ENCODE measurements at places on chromosomes 1 and 21.

DNA sequence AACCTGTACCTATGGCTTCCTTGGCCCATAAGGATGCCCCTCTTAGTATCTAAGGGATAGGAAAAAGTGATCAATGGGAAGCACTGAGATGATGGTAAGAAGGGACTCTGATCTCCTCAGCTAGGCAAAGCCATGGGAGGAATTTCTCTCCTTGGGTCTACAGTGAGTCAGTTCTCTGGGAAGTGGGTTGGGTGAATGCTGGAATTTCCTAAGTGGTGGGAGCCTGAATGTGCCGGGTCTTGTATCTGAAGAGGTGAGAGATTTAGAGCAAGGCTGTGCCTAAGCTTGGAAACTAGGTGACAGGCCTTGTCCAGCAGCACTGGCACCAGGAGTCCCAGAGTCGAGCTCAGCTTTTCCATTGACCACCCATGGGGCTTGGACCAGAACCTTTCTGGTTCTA is 96.3 kb upstream of the SLC2A1 start:
- no peak for DNase-seq

DNA sequence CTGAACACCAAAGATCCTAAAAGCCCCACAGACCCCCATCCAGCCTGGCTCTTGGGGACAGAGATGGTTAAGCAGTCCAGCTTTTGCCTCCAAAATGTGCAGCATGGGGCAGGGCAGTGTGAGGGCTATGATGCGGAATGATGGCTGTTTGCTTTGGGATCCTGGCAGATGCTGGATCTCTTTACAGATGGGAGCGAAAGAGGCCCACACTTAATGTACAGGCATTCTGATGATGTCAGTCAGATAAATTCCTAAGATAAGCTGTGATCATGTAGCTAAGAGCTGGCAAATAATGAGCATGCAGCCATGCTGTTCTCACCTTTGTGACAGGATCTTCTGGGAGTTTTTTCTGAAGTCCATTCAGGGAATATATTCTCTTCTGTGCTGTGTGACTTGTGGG is 17.6 kb upstream of the KCNQ4 start:
- DNase-seq: no peak

- DNase-seq: no peak
These were observed 22.4 kb upstream of the LEPR start for GRCh38 chr1:65398083-65398482.

DNA sequence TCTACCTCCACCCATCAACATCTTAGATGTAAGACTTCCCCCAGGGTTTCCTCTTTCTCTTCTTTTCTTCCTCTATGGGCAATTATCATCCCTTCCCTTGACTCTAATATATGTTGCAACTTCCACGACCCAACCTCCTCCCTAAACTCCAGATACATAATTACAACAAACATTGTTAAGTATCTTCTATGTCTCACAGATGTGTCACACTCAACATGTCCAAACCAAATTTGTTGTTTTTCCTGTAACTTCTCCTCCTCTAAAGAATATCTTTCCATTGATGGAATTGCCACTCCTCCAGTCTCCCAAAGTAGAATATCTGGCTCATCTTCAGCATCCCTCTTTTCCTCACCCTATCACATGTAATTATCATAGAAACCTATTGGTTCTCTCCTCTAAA is 314.2 kb downstream of the RWDD3 start:
- DNase-seq: no peak

- no peak for DNase-seq
These were observed 4.7 kb downstream of the CFAP410 start for GRCh38 chr21:44334329-44335030.

GRCh38 chr1:21919520-21919919 is 17.6 kb downstream of the HSPG2 start:
- no peak for DNase-seq

- DNase-seq: no peak
These were observed 44.4 kb downstream of the RNF11 start for GRCh38 chr1:51280321-51280978.

GRCh38 chr1:184429335-184429734 is 42.5 kb downstream of the C1orf21 start:
- no peak for DNase-seq

- peak; percentile 48 for DNase-seq
These were observed at the start of gene SLC45A1 for GRCh38 chr1:8317647-8318381. TSS of gene SLC45A1 (plus strand) at chr1:8318114. CDS start at chr1:8324330, 6,216 bp downstream.

DNA sequence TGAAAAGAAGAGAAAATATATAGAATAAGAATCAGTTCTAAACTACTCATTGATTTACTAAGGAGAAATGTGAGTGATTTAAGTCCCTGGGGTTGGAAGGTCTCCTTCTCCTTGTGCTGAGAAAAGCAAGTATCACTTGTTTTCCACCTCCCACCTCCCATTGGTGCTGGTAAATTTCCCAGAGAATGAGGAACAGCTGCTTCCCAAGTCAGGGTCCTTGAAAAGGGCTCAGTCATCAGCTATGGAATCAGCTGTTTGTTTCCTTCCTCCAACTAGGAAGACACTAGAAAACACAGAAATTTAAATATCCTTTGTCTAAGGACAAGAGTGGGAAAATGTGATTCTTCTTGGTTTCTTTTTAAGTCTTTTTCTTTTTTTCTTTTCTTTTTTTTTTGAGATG is 131.3 kb upstream of the C1orf21 start:
- DNase-seq: no peak

GRCh38 chr1:153248176-153248879 is 11.2 kb upstream of the LORICRIN start:
- DNase-seq: no peak

DNA sequence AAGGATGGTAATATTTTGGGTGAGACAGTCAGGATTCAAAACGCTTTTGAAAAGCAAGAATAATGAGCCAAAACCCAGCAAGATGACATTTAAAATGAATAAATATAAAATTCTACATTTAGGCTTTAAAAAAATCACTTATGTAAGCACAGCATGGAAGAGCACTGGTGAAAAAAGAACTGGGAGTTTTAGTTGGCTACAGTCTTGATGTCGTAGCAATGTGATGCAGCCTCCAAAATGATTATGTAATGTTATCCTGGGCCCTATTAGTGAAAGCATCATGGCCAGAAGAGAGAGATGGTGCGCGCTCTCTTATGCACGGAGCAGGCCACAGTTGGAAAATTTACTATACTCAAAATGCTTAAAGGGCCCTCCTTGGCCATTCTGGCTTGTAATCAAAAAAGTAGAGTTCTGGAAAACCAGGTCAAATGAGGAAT is 5.1 kb downstream of the KCNJ9 start:
- DNase-seq: no peak
